ENCODE measurements at places on chromosomes 16 and 17.
A peak's percentile ranks its signal among the peaks of the same experiment; 100 is the strongest.

- DNase-seq = no peak
Observed at GRCh38 chr16:17374668-17375255, 96.0 kb downstream of the XYLT1 start.

- no peak for DNase-seq
Observed at GRCh38 chr16:53998966-53999522, 287.5 kb downstream of the IRX3 start.

- DNase-seq = peak; percentile 29
Observed at GRCh38 chr17:37802712-37803416, 58.0 kb upstream of the HNF1B start.

DNA sequence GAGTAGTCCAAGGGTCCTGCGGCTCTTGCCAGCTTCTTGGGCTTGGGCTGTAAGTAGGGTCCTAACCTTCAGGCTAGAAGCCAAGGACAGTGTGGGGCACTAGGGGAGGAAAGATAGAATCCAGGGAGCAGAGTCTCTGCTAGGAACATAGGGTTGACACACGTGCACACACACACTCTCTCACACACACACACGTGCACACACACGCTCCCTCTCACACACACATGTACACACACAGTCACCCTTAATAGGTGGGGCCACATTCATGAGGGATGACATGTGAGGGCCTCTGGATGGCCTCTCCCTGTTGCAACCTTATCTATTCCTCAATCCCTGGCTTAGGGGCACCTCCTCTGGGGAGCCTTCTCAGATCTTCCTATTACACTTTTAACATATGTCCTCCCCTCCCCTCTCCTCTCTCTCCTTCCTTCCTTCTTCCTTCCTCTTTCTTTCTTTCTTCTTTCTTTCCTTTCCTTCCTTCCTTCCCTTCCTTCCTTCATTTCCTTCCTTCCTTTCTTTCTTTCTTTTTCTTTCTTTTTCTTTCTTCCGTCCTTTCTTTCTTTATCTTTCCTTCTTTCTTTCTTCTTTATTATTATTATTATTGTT is 3.1 kb downstream of the EPX start:
- DNase-seq = no peak

DNA sequence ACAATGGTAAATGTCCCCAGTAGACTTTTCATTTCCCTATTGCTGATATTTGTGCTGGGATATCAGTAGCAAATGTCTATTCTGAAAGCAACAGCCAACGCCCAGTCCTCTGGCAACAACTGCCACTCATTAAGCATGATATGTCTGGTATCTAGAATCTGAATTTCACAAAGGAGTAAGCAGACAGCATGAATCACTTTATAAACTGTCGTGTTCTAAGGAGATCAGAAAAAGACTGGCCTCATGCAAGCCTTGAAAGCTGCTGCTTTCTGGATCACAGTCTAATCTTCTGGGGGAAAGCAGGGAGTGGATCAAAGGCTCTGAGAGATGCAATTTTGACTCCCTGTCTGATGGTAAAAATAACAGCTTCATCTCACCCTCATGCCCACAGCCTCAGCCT is 153.1 kb upstream of the NOG start:
- DNase-seq = no peak

DNA sequence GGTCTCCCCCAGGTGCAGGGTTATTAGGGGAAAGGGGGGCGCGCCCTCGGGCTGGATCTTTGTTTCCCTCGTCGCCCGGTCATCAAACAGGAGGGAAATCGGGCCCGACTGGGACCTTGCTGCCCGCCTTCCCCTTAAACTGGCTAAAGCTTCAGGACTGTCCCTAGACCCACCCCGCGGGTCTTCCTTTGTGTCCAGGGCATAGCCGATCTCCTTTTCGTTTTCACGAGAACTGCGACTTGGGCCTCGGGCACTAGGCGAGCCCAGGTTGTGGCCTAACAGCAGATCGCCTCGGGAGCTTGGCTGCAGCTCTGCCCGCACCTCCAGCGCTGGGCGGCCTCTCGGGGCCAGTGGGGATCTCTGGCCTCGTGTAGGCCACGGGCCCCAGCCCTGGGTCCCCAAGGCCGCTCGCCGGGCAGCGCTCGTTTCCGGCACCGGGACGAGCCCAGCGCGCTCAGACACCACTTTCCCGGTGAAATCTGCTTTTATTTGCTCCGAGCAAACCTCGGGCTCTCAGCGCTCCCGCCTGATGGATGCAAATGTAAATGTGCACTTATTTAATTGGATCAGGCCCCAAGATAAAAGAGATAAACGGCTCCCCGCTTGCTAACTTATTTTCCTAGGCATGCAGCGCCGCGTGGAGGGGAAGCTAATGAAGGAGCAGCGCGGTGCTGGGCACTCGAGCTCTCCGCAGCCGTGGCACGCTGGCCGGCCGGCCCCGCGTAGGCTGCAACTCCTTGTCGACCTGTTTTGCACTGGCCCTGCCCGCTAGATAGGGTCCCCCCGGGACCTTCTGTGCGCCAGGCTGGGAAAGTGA is 7.8 kb downstream of the IRX5 start:
- no peak for DNase-seq

DNA sequence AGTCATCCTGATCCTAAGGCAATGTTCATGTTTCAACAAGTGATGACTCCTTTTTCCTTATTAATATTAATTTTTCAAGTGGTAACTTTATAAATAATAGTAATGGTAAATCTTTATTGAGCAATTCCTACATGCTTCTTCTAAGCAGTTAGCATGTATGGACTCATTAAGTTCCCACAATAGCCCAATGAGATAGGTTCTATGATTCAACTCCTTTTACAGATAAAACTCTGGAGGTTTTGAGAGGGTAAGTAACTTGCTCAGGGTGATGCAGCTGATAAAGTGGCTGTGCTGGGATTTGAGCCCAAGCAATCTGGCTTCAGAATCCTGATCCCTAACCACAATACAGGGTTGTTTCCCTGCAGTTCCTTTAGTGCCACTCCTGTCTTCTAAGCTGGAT is 25.3 kb downstream of the SLC47A1 start:
- no peak for DNase-seq

GRCh38 chr16:85046931-85047866 is 19.6 kb downstream of the KIAA0513 start:
- no peak for DNase-seq

GRCh38 chr16:13425836-13426235 is 494.1 kb upstream of the ERCC4 start:
- DNase-seq = no peak

GRCh38 chr16:31696968-31697743 is 169.5 kb downstream of the AHSP start:
- DNase-seq = no peak

- no peak for DNase-seq
Observed at GRCh38 chr17:68455901-68456338, 1.4 kb downstream of the WIPI1 start.

DNA sequence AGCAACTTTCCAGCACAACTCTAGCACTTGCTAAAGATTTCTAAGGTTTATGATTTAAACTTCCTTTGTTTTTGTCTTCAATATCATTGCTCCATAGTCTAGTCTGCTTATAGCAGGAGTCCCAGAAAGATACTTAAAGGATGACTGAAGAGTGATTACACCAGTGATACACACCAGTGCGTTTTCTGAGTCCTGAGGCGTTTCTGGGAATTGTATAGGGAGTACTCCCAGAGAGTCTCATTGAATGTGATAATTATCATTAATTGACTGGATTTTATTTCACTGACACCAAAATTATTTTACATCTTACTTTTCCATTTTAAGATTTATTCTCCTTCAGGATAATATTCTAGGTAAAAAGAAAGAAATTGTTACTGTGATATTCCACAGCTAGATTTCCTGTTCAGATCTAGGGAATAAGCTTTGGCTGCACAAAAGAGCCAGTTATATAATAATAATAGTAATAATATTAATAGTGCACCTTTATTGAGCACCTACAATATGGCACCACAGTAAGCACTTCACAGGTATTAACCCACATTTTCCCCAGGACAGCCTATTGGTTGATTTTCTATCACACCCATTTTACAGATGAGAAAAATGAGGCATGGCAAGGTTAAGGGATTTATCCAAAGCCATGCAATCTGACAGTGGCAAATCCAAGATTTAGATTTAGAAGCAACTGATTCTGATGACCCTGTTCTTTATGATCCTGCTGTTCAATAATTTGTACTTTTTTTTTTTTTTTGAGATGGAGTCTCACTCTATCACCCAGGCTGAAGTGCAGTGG is 62.6 kb downstream of the IRX5 start:
- no peak for DNase-seq

- peak; percentile 79 for DNase-seq
Observed at GRCh38 chr16:14486520-14487303, 143.3 kb downstream of the PARN start.

- DNase-seq = no peak
Observed at GRCh38 chr17:45739786-45740185, 44.3 kb upstream of the CRHR1 start.

DNA sequence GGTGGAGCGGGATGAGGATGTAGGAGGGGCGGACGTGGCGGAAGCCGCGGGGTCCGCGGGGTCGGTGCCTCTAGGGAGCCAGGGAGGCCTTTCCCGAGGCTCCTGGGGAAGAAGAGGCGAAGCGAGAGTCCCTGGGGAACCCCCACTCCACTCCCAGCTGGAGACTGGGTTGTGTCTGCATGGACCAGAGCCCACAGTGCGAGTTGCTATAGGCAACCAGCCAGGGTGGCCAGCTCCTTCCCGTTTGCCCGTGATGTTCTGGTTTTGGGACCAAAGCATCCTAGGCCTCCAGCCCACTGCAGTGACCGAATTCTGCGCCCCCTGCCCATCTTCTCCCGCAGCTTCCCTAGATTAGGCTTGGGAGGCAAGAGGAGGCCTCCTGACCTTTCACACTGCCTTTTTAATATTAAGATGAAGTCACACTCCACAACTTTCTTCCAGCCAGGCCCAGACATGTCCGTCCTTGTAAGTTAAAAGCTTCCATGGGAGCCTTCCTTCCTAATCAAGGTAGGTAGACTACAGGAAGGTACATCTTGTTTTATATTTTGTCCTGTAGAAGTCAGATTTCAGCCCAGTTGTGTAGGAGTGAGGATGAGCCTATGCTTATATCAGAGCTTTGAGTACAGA is 469 bp downstream of the AMZ2 start:
- DNase-seq = peak; percentile 84

GRCh38 chr16:66616592-66616991 is 12.1 kb downstream of the CMTM3 start:
- DNase-seq = no peak

DNA sequence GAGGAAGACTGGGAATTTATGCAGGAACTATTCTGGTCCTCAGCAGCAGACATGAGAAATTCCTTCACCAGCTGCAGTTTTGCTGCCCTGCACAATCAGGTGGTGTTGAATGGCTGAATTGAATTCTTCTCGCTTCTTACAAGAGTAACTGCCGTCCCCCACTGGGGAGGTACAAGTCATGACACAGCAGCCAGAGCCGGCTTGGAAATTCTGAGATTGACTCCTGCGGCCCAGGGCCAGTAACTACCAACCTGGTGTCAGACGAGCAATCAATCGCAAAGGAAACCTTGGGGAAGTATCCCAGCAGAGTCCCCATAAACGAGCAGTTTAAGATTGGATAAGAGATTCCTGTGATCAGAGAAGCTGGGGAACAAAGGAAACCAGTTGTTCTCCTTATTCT is 30.7 kb downstream of the KNOP1 start:
- DNase-seq = no peak

- no peak for DNase-seq
Observed at GRCh38 chr17:4539025-4539424, 16.2 kb downstream of the MYBBP1A start.

GRCh38 chr16:51569203-51569931 is 418.3 kb upstream of the SALL1 start:
- no peak for DNase-seq

DNA sequence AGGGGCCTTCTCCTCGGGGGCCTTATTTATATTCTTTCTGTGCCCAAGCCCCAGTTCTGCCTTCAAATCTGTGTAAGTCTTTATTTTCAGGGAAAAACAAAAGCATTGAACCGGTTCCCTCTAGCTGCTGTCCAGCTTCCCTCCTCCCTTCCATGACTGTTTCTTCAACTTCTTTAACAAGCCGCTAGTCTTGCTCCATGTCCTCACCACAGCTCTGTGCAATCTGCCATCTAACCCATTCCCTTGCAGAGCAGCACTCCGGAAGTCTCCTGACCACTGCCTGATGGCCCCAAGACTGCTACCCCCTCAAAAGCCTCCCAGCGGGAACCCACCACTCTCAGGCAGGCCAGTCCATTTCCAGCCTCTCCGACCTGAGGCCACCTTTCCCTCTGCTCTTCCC is 16.9 kb downstream of the EMC8 start:
- no peak for DNase-seq

DNA sequence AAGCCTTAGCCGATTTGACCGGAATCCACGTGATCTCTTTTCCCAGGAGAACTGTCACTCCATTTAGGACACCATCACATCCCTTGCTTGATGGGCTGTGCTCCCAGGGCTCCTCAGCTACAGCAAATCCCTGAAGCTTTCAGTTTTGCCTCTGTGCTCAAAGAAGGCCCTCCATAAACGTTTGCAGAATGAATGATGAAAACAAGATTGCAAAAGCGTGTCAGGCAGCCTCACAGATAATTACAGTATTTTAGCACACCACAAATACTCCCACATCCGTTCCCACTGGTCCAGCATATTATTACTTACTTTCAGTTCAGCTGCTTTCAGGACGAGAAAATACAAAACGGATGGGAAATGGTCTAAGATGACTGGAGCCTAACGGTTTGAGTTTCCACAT is 84.6 kb downstream of the USP31 start:
- DNase-seq = no peak

GRCh38 chr17:72176516-72176851 is 55.7 kb downstream of the SOX9 start:
- DNase-seq = no peak

DNA sequence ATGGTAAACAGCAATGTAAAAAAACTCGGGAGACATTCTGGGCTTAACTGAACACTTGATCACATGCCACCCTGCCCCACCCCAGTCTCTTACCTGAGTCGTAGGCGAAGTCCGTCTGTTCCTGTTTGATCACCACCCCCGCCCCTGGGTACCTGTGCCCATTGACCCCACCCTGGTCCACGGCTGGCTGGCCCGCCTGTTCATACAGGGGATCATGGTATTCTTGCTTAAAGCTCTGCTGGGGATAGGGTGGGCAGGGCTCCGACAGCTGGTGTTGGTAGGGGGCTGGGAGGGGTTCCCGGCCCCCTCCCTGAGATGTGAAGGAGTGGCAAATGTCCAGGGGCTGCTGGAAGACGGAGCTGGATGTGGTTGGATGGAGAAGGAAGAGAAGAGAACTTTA is 13.6 kb downstream of the ETV4 start:
- DNase-seq = no peak

DNA sequence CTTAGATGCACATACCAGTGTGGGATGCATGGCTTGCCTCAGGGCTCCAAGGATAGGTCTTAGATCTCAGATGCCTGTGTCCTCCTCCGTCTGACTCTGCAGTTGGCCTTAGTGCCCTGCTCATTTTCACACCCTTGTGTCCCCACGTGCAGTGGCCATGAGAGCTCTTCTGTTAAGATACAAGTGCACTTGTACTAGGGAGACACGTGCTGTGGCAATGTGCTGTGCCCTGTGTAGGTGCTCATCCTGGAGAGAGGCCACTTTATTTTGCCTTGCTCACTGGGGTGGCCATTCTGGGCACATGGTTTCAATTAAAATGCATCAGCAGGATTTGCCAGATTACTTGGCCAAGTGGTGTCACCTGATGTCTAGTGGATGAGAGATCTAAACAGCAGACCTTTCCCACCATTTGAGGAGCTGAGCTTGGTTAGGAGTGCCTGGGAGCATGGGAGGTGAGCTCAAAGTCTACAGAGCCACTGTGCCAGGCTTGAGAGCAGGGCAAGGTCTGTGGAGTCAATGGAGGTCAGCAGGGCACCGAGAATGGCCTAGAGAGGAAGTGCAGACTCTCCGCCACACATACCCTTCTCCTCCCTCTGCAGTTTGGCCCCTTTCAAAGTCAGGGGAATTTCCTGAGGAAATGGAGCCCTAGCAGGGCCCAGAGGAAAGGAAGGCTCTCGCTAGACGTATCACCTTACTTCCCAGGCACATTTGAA is 25.2 kb upstream of the SMPD3 start:
- no peak for DNase-seq

All from BE2C (cell line).